ENCODE measurements at places on chromosomes 3 and 15.

DNA sequence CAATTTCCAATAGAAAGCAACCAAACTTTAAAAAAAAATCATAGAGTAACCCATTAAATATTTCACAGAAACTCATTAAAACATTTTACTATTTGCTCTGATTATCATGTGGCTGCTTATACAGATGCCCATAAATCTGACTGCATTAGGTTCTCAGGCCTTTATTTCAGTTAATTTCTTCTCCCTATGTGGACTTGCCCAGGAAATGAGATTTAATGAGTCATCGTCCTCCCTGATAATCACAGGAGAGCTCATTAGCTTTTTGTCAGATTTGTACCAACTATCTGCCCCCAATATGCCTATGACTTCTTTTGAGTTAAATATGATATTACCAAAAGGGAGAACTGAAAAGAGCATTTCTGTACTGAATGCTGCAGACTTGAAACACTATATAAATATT is 168.0 kb downstream of the FOXB1 start:
- no peak for DNase-seq

- peak; percentile 62 for DNase-seq
Measured at GRCh38 chr3:146625186-146625775, 20.1 kb upstream of the PLSCR5 start.

DNA sequence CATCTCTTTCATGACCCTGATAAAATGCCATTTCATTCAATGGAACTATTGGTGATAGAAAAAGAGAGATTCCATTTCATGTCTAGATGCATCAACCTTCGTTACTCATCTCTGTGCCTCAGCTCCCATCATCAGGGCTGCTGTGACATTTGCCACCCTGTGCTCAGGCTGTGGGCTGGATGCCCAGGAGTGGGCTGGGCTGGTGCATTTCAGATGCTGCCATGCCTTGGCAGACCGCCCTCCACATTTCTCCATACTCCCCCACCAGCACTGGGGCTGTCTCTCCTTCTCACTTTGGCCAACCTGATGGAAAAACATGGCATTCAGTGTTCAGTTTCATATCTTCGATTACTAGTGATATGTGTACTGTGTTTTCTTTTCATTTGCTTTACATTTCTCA is 59.1 kb downstream of the DNASE1L3 start:
- DNase-seq: no peak

DNA sequence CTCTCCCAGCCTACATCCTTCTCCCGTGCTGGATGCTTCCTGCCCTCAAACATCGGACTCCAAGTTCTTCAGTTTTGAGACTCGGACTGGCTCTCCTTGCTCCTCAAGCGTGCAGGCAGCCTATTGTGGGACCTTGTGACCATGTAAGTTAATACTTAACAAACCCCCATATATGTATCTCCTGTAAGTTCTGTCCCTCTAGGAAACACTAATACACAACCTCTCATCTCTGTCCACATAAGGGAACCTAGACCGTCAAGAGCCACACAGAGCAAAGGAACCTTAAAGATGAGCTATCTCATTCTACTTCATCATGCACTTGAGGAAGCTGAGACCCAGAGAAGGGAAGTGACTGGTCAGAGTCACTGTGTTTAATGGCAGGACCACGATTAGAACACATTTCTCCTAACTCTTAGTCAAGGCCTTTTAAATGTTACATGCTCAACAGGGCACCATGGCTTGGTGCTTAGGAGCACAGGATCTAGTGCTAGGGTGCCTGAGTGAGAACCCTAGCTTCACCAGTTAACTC is 50.3 kb downstream of the NPTN start:
- DNase-seq: no peak

DNA sequence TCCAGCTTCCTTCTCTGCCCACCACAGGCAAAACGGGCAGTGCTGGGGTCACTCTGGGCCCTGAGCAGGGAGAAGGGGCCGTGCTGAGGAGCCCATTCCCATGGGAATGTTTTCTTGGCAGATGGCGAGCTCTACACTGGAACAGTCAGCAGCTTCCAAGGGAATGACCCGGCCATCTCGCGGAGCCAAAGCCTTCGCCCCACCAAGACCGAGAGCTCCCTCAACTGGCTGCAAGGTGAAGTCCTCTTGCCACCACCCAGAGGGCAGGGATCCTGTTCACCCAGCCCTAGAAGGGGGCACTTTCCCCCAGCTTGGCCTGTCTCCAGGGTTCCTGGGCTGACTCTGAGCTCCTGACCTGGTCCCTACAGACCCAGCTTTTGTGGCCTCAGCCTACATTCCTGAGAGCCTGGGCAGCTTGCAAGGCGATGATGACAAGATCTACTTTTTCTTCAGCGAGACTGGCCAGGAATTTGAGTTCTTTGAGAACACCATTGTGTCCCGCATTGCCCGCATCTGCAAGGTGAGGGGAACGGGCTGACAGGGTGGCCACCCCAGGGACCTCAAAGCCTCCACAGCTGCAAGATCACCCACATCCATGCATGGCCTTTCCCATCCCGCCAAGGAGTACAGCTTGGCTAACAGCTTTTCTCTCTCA is 12.4 kb downstream of the CIB1 start:
- peak; percentile 87 for DNase-seq

DNA sequence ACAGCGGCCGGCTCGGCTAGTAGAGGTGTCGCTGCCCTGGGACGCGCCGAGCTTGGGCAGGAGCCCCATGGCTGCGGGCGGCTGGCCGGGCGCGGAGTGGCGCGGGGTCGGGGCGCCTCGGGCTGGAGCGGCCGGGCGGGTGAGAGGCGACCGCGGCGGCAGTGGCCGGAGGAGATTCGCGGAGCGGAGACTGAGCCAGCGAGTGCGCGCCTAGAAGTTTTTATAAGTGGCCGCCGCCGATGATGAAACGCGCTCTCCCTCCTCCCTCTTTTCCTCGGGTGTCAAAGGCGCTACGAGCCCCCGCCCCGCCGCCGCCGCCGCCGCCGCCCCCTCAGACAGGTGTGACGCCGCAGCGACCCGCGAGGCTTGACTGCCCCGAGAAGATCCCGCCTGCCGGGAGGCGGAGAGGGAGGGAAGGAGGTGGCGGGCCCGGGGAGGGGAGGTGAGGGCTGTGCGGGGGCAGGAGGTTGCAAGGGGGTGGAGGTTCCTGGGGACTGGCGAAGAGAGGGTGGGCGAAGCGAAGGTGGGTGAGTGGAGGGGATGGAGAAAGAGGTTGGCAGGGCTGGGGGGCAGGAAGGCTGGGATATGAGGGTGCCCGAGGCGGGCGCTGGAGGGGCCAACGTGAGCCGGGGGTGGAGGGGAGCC is at the start of gene SLCO2A1:
TSS of gene SLCO2A1 (minus strand) at position 192 of the 645 bp plus-strand sequence. CDS start at position 69, 123 bp downstream.
- no peak for DNase-seq

DNA sequence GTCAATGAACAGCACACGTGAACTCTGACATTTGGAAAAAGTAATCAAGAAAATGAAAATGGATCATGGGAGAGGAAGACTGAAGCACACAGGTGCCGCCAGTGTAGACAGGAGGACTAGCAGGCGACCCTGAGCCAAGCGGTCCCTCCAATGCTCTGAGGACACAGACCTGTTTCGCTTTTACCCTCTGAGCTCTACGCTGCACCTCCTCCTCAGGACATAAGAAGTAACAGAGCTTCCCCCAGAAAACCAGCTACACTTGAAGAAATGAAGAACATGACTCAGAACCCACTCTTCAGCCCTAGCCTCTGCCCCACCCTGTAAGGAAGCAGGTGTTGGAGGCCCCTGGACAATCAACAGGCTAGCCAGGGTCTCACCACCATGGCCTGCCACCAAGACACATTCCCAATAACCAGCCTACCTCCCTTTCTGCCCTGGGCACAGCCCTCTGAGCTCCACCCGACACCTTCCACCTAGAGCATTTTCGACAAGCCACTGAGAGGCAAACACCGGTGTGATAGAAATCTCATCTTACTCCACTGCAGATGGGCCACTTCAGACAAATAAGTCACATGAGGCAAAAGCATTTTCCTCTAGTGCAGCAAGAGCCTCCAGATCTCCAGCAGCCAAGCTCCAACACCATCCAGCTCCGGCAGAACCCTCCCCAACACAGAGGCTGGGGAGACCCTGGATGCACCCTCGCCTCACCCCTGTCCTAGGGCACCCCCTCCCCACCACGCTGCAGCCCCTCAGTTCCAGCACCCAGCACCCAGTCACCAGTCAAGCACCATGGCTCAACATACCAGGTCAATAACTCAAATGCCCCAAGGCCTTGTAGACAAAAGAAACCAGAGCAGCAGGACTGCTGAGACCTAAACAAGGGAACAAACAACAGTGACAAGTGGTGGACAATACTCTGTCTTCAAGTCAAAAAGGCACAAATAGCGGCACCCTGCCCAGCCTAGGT is 11.4 kb downstream of the FAM174B start:
- no peak for DNase-seq
